ENCODE measurements at places on chromosomes 12 and 14. TPM values are rescaled to one million over a fixed set of nuclear protein-coding genes. Genes with fewer than 3 reads are reported as not detected.

GRCh38 chr12:7374423-7375144 is 69.4 kb downstream of the CD163L1 start:
- H3K36me3 ChIP-seq: no peaks in the 10 kb centered on the region
- H3K27me3 ChIP-seq: no peaks in the 10 kb centered on the region
- peak; percentile 72 for DNase-seq
- H3K4me1 ChIP-seq: peaks cover 11% of the 10 kb centered on the region

DNA sequence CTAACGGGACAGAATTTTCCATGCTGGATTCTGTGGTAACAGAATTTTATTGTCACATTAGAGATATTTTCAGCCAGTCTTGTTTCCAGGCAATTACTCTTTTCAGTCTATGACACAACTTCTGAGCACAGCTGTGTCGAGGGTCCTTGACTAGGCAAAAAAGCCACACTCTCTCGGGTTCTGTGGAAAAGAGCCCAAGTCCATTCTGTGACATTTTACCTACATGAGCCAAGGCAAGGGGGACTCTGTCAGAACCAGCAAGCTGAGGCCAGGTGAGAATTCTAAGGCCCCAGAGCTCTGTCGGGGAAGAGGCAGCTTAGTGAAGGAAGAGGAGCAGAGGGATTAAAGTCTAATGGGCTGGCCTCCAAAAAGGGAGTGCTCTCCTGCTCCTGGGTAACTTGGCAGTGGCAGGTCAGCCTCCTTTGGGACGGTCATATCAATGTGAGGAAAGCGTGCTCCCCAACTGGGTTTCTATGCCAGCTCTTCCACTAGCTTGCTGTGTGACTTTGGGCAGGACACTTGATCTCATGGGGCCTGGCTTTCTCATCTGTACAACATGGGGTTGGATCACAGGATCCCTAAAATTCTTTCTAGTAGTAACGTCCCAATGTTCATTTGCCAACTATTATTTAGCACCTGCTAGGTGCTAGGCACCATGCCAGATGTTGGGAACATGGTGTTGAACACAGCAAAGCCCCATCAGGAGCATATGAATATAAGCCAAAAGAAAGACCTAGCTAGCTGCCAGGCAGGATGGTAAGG is 16.0 kb upstream of the RIC8B start:
- no peak overlapping the region for H3K27ac ChIP-seq
- no peak overlapping the region for H3K4me3 ChIP-seq
- no peaks in the 10 kb centered on the region for H3K36me3 ChIP-seq
- no peak for DNase-seq
- no peaks in the 10 kb centered on the region for H3K27me3 ChIP-seq

DNA sequence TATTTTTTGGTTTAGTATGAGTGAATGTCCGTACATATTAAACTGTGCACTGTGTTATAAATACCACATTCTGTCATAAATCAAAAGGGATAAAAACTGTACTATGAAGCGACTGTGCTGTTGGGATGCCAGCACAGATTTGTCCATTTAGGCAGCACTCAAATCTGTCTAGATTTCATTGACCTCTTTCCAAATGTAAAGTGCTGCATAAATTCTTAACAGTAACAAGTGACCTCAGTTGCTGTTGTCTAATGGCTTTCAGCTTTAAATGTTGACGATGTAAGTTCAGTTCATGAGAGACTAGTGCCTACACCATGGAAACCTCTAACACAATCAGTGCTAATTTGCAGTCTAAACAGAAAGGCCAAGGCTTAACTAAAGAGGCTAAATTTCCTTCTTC is 531.4 kb upstream of the LMO3 start:
- H3K4me1 ChIP-seq: no peaks in the 10 kb centered on the region
- H3K4me3 ChIP-seq: no peak overlapping the region
- H3K36me3 ChIP-seq: no peaks in the 10 kb centered on the region
- H3K27me3 ChIP-seq: peaks cover 12% of the 10 kb centered on the region
- DNase-seq: no peak

The GPR84 gene
- total RNA-seq: 0.17 TPM

Data from MCF 10A (cell line).